ENCODE measurements at places on chromosomes 6 and 20.

DNA sequence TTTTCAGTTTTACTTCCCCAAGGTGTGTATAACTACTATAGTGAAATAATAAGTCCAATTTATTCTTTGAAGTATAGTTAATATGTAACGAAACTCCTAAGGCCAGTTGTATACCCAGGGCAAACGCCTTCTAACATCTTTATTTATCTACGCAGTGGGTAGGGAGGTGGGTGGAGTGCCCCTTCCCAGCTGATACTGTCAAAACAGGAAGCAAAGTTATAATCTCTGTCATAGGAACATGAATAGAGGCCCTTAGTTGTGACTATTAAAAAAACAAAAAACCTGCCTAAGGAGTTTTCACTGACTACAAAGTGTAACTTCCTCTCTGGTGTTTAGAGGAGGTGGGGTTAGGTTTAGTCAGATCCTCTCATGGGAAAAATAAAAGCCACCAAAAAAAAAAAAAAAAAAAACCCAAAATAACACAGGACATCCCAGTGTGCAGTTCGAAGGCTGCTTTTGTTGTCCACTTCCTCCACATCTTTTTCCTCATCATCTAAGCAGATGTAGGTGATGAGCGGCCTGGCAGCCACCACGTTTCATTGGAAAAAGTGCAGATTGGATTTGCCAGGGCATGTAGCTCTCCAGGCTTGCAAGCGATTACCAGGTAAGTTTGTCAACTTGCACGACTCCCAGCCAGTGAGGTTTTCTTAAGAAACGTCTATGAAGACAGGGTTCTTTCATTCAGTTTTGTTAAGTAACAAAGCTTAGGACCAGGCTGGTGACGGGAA is 58.7 kb downstream of the UTRN start:
- H3K36me3 ChIP-seq = no peaks in the 10 kb centered on the region
- no peak for DNase-seq
- H3K27ac ChIP-seq = no peak overlapping the region
- H3K4me1 ChIP-seq = peaks cover 35% of the 10 kb centered on the region

DNA sequence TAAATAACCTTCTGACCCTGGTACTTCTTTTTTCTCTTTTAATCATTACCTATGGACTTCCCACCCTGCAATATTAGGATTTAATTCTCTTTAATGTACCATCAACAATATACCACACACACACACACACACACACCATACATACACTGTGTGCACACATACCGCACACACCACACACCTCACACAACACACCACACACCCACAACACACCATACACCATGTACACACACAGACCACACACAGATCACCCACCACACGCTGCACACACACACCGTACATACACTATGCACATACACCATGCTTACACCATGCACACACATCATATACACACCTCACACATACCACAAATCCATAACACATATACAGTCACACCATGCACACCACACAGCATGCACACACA is 57.4 kb upstream of the MAP3K4 start:
- H3K27me3 ChIP-seq = no peaks in the 10 kb centered on the region
- H3K4me1 ChIP-seq = no peaks in the 10 kb centered on the region
- H3K27ac ChIP-seq = no peak overlapping the region
- no peak for DNase-seq
- no peak overlapping the region for H3K4me3 ChIP-seq
- H3K36me3 ChIP-seq = no peaks in the 10 kb centered on the region

- no peaks in the 10 kb centered on the region for H3K27me3 ChIP-seq
- no peaks in the 10 kb centered on the region for H3K36me3 ChIP-seq
- peak overlapping the region; percentile 93 for H3K27ac ChIP-seq
- H3K4me1 ChIP-seq = peaks cover 9% of the 10 kb centered on the region
- peak overlapping the region; percentile 74 for H3K4me3 ChIP-seq
- no peak for DNase-seq
Observed at GRCh38 chr6:26033085-26033940, 53.9 kb upstream of the HFE start.

GRCh38 chr6:2655844-2656433 is 94.8 kb downstream of the MYLK4 start:
- H3K4me3 ChIP-seq = no peak overlapping the region
- H3K36me3 ChIP-seq = no peaks in the 10 kb centered on the region
- H3K4me1 ChIP-seq = peaks cover 6% of the 10 kb centered on the region
- no peaks in the 10 kb centered on the region for H3K27me3 ChIP-seq

- H3K27me3 ChIP-seq = no peaks in the 10 kb centered on the region
- H3K27ac ChIP-seq = no peak overlapping the region
- no peaks in the 10 kb centered on the region for H3K4me1 ChIP-seq
- no peak overlapping the region for H3K4me3 ChIP-seq
Observed at GRCh38 chr6:133474516-133474915, 233.4 kb downstream of the EYA4 start.

- H3K4me3 ChIP-seq = peak overlapping the region; percentile 26
- peak overlapping the region; percentile 4 for H3K27ac ChIP-seq
- peaks cover 80% of the 10 kb centered on the region for H3K4me1 ChIP-seq
- no peaks in the 10 kb centered on the region for H3K36me3 ChIP-seq
- H3K27me3 ChIP-seq = no peaks in the 10 kb centered on the region
- no peak for DNase-seq
Observed at GRCh38 chr6:156953127-156953478, 175.9 kb downstream of the ARID1B start.

DNA sequence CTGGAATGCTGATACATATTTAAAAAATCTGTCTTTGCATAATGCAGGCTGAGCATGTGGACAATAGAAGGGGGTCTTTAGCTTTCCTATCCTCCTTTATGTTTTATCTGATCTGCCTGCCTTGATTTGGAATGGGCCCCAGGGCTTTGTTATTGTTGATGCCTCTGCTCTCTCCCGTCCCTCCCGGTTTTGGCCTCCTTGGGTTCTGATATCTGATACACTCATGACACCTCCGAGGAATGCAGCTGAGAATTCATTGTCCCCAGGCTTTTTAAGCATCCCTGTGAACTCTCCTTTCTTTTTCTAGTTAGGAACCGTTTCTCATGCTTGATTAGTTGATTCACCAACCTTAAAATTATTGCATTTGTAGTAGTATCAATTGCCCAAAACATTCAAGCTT is 185.5 kb upstream of the RALGAPA2 start:
- H3K4me3 ChIP-seq = no peak overlapping the region
- no peak for DNase-seq
- H3K27me3 ChIP-seq = no peaks in the 10 kb centered on the region
- H3K27ac ChIP-seq = no peak overlapping the region

GRCh38 chr6:149354009-149354408 is 36.5 kb downstream of the TAB2 start:
- H3K27me3 ChIP-seq = no peaks in the 10 kb centered on the region
- H3K27ac ChIP-seq = no peak overlapping the region
- no peak overlapping the region for H3K4me3 ChIP-seq
- no peak for DNase-seq
